A549 treated with dexamethasone at 1 μM for 4 hours (cell line): ENCODE measurements at places on chromosomes 5 and 9. TPM values are rescaled to one million over a fixed set of nuclear protein-coding genes. Genes with fewer than 3 reads are reported as not detected.

PTTG1 gene
- 175 to 296 TPM (median 182 TPM) in 5 replicates for total RNA-seq

GCNT4 gene
- total RNA-seq, result 0.26 to 0.33 TPM (median 0.31 TPM) in 5 replicates

MRPL41 gene
- 50.8 to 83.7 TPM (median 76.9 TPM) in 5 replicates for total RNA-seq

FAM81B gene
- total RNA-seq, result not detected in 5 replicates

ORM2 gene
- total RNA-seq, result not detected in 5 replicates

CARTPT gene
- total RNA-seq, result not detected in 5 replicates

DNAJC25 gene
- total RNA-seq, result 9.6 to 12.0 TPM (median 10.2 TPM) in 5 replicates

ATP10B gene
- not detected in 5 replicates for total RNA-seq

DPYSL3 gene
- total RNA-seq, result 20.5 to 26.1 TPM (median 23.8 TPM) in 5 replicates

SIT1 gene
- total RNA-seq, result not detected in 5 replicates
